Bronchus fibroblast of lung (primary cell): ENCODE measurements at places on chromosomes 5 and 9. TPM values are rescaled to one million over a fixed set of nuclear protein-coding genes. Genes with fewer than 3 reads are reported as not detected.

The FBP1 gene
- not detected in 2 replicates for total RNA-seq

The CD14 gene
- total RNA-seq = 0.17 TPM in 1 of 2 replicates, not detected in the other

The MEF2C gene
- total RNA-seq = 1.9 and 3.0 TPM in 2 replicates

The ROR2 gene
- 16.5 and 16.8 TPM in 2 replicates for total RNA-seq

The RAB3C gene
- total RNA-seq = not detected in 2 replicates

The EQTN gene
- not detected in 2 replicates for total RNA-seq

The FOXD4 gene
- 0.34 TPM in 1 of 2 replicates, not detected in the other for total RNA-seq

The PAX5 gene
- not detected in 2 replicates for total RNA-seq

The MPDZ gene
- total RNA-seq = 13.1 and 14.5 TPM in 2 replicates
